Left hindlimb (tissue), 1 donor: ENCODE measurements at places on chromosomes 2 and 18.

GRCh38 chr2:43305012-43305411 is 78.6 kb upstream of the ZFP36L2 start:
- DNase-seq: no peak

DNA sequence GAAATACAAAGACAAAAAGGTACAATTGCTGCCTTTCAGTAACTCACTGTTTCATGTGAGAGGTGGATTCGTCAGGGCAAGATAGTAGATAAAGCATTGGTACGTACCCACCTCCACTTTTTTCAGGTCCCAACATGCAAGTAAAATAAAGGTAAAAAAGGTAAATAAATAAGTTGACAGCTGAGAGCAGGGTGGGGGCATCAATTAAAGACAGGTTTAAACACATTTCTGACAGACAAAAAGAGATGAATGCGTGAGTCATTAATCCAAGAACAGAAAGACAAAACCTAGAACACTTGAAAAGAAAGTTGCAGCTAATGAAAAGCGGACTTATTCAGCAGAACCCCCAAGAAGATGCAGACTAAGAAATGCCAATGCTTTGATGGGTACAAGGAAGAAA is 979.6 kb upstream of the CDH2 start:
- DNase-seq: no peak

DNA sequence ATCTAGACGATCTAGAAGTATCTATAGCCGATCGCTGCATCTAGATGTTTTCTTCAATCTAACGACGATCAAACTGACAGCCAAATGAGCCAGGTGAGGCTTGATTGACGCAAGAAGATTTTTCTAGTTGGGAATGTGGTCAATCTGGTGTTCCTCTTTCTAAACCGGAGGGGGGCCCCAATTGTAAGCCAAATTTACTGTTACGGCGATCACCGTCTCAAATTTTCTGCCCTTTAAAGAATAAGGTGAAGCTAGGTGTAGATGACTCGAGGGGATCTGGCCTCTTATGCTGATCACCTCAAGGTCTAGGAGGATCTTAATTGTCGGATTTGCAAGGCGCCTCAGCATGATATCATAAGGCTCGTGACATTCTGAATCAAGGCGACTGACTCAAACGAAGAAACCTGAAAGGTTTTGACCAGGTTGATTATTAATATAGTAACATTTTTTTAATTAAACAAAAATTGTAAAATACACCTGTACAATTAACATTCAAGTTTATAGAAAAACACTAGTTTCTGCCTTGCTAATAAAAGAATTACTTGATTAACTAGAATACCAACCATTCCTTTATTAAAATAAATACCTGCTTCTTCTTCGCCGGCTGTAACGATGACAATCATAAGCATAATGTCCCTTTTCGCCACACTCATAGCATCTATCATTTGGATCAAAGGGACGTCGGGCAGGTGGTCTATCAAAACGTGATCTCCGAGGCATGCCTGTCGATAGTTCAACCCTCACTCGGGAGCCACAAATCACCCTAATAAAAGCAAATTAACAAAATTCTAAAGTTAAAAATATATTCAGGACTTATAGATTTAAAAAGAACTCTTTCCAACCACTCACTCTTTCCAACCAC is 2.0 kb downstream of the SRSF7 start:
- no peak for DNase-seq

- peak; percentile 76 for DNase-seq
Observed at GRCh38 chr2:95043300-95044093, 18.0 kb downstream of the MAL start.

DNA sequence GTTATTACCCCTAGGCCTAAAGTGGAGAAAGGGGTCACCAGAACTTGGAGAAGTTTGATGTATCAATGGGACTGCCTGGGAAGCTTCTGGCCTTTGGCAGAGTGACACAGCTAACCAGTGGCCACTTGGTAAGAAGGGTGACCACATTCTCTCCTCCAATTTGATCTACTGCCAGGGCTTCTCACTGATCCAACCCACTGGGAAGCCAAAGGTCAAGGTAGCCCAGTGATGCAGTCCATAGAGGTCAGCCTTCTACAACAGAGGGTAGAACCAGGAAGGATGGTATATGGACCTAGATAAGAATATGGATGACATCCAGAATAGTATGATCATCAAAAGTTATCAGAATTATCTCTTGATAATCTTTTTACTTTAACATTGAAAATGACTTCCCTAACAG is 493.6 kb downstream of the NYAP2 start:
- no peak for DNase-seq

DNA sequence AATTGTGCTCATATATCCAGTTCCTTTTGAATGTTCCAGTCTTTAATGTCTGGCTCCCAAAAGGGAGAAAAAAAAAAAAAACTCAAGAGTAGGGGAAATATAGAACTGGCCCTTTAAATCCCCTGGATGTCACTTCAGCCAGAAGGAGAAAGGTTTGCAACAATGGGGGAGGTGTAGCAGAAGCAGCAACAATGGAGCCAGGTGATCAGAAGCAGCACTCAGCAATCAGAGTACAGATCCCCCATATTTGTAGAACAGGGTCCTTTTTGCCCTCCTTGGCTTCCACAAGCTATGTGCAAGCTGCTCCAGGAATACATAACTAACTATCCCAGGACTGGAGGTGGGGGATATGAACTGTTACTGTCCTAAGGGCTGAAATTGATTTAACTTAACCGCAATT is 25.8 kb upstream of the ZNF397 start:
- DNase-seq: no peak

DNA sequence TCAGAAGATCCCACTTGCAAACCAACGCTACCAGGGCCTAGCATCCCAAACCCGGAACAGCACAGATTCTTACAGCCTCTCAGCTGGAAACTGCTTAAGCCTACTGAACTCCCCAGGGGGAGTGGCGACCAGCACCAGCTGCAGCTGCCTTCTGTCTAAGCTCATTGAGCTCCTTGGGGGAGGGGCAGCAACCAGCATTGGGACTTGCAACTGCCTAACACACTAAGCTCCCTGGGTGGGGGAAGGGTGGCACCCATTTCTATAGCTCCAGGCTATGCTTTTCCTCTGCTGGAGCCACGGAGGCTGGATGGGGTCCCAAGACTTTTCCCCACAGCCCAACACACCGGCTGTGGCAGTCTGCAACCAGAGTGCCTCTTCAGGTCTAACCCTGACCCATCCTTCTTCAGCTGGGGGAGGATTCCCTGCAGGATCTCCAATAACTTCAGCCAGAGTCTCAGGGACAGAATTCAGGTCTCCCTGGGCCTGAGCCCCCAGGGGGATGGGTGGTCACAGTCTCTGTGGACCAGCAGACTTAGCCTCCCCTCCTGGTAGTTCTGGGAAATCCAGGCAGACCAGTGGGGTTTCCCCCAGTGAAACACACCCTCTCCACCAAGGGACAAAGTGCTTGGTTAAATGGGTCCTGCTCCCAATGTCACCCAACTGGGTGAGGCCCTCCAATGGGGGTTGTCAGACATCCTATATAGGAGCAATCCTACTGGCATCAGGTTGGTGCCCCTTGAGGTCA is 45.9 kb upstream of the ITGA4 start:
- DNase-seq: peak; percentile 43

GRCh38 chr2:207142461-207142860 is 23.3 kb downstream of the KLF7 start:
- no peak for DNase-seq

DNA sequence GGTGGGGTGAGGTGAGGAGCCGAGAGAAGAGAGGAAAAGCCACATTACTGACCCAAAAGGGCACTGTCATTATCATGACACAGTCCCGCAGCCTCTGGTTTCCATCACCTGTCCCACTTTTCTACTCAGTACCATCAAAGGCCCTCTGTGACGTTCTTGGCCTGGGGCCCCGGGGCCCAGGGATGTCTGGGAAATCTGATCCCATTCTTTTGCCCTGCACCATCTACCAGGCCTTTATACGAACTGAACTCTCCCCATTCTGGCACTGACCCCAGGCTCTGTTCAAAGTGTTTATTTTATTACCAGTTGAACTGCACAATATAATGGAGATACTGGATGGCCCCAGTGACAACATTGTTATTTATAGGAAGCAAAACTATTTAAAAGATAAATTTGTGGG is 89.1 kb downstream of the COL6A3 start:
- no peak for DNase-seq

DNA sequence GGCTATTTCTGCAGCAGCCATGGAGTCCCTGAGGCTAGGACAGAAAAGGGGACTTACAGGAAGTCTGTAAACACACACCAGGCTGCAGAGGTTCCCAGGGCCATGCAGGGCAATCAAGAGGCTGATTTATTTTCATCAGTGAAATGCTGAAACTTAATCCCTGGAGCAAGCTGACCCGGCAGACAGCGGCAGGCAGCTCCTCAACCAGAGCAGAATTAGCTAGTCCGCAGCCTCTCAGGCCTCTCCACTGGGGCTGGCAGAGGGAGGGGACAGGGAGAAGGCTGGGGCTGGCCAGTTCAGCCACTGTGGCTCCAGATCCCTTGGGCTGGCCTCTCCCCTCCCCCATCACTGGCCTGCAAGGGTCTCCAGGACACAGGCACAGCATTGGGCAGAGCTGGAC is 136.3 kb downstream of the TNS1 start:
- DNase-seq: no peak
